ENCODE measurements at places on chromosomes 3 and 15.
A peak's percentile ranks its signal among the peaks of the same experiment; 100 is the strongest.

GRCh38 chr15:88476635-88477060, 9.1 kb downstream of the MRPS11 start:
- peak; percentile 67 for DNase-seq

DNA sequence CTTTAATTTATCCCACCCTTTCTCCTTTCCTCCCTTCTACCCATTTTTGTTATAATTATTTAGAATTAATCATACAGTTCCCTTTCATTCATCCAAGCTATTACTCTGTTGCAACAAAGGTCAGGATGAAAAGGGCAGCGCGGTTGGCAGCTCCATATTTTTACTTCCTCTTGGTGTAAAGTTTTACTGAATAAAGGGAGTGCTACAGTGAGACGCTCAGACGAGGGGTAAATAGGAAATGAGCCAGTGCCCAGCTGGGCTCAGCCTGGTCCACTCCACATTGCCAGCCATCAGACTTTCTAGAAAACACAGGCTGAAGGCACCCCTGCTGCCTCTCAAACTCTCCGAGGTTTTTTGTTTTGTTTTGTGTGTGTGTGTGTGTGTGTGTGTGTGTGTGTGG, 21.9 kb upstream of the ZBTB38 start:
- DNase-seq = no peak

- peak; percentile 1 for DNase-seq
Observed at GRCh38 chr15:94164202-94164807, 67.1 kb upstream of the MCTP2 start.

DNA sequence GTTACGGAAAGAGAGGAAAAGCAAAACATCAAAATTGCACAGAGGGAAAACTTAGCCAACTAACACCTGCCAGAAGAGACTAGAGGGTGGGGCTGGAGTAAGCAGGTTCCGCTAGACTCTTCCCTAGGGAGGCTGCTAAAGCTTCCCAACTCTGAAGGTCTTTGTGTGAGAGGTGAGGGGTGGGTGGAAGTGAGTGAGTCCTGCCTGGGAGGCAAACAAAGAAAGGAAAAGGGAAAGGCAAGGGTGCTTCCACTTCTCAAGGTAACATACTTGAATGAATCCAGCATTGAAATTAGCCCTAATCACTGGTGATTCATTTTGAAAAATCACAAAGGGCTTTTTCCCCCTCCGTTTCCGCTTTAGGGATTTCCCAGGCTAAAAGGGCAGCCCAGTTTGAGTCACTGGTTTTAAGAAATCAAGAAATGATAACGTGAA, 220.5 kb upstream of the ADAMTS9 start:
- no peak for DNase-seq

GRCh38 chr15:44296625-44297524, 8.4 kb downstream of the GOLM2 start:
- DNase-seq = peak; percentile 16

DNA sequence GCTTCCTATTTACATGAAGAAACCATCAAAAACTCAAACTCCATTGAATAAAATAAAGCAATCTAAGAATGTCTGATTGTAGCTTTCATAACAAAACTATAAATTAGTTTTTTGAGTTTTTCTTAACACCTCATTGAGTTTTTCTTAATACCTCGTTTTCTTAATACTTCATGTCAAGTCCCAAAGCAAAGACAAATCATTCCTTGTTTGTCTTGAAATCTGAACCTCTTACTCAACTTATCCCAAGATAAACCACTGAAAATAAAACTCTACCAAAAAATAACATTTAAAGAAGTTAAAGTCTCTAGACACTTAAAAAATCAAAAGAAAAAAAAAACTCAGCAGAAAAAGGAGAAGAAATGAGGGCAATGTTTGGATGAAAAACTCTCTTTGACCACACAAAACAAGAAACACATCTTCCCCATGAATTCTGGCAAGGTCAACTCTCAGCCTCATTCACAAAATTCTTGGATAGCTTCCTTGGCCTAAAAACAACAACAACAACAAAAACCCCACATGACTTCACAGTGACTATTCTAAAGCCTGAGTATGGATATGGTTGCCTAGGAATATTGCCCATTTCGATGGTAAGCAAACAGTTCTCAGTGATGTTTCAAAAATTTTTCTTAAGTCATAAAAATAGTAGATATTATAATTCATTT, 38.2 kb downstream of the TMCC1 start:
- DNase-seq = peak; percentile 48

DNA sequence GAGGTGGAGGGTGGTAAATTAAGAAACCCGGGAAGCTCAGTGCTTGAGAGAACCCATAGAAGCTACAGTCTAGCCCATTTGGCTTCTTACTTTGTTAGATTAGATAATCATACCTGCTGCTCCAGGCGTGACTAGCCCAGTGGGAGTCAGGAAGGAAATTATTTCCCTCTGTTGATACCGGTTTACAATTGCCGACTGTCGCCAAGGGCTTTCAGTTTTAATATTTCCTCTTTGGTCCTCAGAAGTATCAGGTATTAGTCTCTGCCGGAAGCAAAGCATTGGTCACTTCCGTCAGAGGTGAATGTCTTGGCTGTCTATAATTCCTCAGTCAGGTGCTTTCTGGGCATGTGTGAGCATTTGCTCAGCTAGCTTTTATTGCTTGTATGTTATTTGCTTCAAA, 75.2 kb downstream of the LPP start:
- no peak for DNase-seq
